ENCODE measurements at places on chromosomes 4 and X.
A peak's percentile ranks its signal among the peaks of the same experiment; 100 is the strongest.

DNA sequence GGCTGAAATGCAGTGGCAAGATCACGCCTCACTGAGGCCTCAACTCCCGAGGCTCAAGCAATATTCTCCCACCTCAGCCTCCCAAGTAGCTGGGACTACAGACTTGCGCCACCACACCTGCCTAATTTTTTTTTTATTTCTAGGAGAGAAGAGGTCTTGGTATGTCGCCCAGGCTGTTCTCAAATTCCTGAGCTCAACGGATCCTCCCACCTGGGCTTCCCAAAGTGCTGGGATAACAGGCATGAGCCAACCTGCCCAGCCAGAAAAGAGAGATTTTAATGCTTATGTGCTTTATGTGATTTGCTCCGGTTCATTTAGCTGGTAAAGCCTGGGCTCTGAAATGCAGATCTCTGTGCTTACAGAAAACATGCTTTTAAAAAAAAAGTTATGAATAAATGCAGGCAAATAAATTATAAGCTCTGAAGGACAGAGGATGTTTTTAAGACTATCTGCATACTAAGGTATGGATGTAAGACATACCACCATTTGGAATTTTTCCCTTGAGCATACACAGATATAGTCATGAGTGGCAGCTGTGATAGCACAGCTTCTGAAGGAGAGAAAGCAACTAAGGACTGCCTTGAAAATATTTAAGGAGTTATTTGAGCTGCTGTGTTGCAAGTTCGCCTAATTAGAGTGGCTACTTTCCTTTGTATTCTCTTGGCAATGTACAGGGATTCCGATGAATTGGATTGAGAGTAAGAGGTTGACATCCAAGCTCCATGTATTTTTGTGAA is 13.8 kb downstream of the GUCY1B1 start:
- no peak for DNase-seq

DNA sequence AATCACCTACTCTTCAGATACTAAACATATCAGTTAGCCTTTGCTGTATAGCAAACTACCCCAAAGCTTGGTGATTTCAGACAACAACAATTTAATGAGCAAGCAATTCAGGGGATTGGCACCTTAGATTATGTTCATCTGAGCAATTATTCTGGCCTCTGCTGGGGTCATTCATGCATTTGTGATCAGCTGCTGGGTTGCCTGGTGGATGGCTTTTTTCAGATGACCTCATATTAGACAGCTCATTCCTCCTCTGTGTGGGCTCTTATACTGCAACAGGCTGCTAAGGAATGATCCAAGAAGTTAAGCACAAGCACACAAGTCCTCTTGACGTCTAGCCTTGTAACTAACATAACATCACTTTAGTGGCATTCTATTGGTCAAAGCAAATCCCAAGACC is 153.0 kb upstream of the PPP1R2C start:
- no peak for DNase-seq

- no peak for DNase-seq
Measured at GRCh38 chrX:96705905-96706304, 21.3 kb downstream of the DIAPH2 start.

- DNase-seq, result no peak
Measured at GRCh38 chrX:142873214-142873613, 152.5 kb upstream of the SPANXN4 start.

- DNase-seq, result no peak
Measured at GRCh38 chr4:158496030-158496741, 25.5 kb upstream of the RXFP1 start.

GRCh38 chr4:35689870-35690269 is 554.4 kb downstream of the ARAP2 start:
- no peak for DNase-seq

DNA sequence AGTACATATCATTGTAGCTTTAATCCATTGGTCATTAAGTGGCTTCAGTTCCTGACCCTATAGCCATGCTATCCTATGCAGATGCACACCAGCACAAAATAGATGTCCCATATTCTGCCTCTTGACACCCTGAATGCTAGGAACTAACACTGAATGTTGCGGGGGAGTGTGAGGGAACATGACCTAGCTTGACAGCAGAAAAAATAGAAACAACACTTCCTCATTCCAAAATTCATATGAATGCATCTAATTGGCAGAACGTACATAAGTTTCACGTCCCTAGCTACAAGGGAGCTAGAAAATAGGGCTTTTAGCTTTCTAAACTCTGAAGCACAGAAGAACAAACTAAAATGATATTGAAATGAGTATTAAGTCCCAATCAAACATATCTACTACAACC is 14.4 kb upstream of the DCAF8L1 start:
- no peak for DNase-seq

GRCh38 chr4:144645102-144645630 is 790 bp upstream of the HHIP start:
- no peak for DNase-seq

GRCh38 chrX:98501426-98501825 is 1617.7 kb downstream of the RPA4 start:
- DNase-seq, result no peak

- no peak for DNase-seq
Measured at GRCh38 chr4:54781756-54782155, 124.0 kb downstream of the KIT start.

GRCh38 chr4:1763550-1764080 is 29.5 kb upstream of the FGFR3 start:
- peak; percentile 23 for DNase-seq
